ENCODE measurements at places on chromosomes 2 and 18.

- no peak for DNase-seq
Observed at GRCh38 chr18:267380-267687, 513 bp downstream of the THOC1 start.

DNA sequence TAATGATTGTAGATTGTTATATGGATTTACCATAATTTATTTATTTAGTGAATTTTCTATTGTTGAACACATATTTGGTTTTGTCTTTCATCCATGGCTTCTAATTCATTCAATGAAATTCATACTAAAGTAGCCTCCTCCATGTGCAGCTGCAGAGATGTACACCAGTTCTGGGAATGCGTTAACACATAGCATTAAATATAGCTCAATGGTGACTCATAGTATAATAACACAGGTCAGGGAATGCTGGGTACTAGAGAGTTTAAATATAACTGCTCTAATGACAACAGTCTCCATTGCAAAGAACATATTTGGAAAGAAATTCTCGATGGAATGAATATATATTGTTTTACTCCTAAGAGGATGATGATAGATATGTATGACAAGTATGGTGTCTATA lies 1190.2 kb upstream of the NRXN1 start:
- no peak for DNase-seq

- no peak for DNase-seq
Observed at GRCh38 chr2:191746346-191747169, 68.6 kb downstream of the NABP1 start.

- DNase-seq = no peak
Observed at GRCh38 chr2:201759567-201759966, 21.2 kb downstream of the ALS2 start.

GRCh38 chr2:234286118-234286598 lies 210.7 kb downstream of the ARL4C start:
- DNase-seq = no peak

- DNase-seq = no peak
Observed at GRCh38 chr18:66440433-66440832, 163.5 kb downstream of the CDH19 start.

DNA sequence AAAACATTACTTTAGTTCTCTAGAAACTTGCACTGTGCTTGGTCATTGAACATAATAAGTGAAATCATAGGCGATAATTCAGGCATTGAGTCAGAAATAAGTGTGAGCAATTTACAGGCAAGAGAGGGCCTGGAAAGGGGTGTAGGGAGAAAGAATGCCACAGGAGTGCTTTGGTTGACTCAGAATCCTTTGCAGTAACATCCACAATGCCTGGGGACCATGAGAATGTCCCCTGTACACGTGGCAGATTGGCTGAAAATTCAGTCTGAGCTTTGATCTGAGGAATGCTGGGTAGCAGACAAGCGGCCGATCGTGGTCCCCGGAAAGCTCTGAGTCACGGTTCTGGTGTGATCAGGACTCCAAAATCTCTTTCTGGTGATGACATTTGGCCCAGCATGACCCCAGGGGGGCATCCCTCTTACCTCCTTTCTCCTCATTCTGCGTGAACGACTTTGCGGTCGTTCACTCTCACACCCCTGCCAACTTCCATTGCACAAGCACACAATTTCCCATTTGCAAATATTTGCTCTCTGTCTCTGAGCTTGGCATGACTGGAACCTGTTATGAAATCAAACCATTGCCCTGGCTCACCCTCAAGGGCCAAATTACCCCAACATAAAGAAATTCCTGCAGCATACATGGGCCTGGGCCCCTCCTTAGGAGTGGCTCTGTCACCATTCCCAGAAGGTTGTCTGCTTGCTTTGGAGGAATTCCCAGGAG lies 305.0 kb upstream of the EPAS1 start:
- no peak for DNase-seq

DNA sequence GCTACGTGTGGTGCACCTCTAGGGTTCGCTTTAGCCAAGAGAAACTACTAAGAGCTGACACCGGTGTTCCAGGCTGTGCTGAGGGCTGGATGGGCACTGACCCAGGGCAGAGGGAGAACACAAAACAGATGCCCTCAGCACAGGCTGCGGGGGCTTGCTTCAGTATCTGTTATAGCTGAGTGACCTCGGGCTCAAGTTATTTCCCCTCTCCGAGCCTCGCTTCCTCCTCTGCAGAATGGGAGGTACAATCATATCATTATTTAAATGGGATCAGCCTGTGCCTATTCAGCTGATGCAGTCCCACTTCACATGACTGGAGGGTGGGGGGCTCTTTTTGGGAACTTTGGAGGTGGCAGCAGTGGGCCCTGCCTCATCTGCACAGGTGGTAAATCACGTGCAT lies 156.1 kb upstream of the APCDD1 start:
- no peak for DNase-seq

DNA sequence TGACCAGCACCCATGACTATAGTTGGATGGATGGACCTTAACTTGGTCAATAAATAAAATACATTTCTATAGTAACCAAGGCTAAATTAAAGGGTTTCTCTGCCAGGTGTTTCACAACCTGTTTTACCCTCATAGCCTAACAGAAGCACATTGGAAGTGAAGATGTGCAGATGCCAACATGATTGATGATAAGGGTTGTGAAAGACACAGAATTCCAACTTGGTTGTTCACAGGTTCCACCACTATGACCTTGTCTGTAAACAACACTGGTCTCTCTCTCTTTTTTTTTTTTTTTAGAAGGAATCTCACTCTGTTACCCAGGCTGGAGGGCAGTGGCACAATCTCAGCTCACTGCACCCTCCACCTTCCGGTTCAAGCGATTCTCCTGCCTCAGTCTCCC lies 37.5 kb upstream of the PTH2R start:
- no peak for DNase-seq

DNA sequence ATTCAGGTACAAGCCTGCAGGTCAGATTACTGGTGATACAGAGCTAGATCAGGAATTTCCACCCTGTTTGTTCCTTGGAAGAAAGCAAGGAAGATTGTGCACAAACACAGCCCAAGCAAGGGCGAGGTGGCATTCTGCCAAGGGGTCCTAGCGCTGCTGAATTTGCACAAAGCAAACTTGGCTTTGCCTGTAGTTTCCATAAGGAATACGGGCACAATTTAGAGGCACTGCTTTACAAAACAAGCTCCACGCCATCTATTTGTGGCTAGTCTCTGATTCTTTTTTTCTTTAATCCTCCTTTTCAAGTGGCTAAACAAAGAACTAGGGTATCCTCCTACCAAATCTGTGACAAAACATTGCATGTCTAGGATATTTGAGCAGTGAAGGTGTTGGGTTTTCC lies 195.5 kb upstream of the ACVR2A start:
- no peak for DNase-seq

DNA sequence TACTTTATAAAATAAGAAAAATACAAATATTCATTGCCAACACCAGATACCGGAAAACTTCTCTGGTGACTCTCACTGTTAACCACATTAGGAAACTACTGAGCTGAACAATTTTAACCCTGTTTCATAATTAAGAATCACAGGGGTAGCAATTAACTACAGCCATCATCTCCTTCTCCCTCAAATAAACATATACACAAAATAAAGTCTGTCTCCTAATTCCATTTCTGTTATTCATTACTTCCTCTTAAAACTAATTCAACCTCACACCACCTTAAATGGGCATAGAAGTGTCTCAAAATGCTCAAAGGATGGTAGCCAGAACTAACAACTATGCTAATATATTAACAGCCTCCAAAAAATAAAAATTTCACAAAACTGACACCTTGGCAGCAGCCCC lies 60.7 kb downstream of the ACVR1 start:
- no peak for DNase-seq

DNA sequence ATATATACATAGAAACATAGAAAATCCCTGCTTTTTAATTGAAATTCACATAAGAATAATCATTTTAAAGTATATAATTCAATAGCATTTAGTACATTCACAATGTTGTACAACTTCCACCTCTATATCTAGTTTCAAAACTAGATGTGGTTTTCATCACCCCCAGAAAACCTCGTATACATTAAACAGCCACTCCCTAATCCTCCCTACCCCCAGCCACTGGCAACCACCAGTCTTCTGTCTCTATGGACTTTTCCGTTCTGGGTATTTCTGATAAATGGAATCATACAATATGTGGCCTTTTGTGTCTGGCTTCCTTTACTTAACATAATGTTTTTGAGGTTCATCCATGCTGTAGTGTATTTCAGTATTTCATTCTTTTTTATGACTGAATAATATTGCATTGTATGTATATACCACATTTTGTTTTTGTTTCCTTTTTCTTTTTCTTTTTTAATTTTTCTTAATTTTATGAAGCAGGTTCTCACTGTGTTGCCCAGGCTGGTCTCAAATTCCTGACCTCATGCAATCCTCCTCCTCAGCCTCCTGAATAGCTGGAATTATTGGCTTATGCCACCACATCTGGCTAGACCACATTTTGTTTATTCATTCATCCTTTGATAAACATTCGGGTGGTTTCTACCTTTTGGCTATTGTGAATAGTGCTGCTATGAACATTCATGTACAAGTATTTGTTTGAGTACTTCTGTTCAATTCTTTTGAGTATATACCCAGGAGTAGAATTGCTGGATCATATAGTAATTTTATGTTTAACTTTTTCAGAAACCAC lies 50.6 kb upstream of the RNF152 start:
- DNase-seq = no peak

DNA sequence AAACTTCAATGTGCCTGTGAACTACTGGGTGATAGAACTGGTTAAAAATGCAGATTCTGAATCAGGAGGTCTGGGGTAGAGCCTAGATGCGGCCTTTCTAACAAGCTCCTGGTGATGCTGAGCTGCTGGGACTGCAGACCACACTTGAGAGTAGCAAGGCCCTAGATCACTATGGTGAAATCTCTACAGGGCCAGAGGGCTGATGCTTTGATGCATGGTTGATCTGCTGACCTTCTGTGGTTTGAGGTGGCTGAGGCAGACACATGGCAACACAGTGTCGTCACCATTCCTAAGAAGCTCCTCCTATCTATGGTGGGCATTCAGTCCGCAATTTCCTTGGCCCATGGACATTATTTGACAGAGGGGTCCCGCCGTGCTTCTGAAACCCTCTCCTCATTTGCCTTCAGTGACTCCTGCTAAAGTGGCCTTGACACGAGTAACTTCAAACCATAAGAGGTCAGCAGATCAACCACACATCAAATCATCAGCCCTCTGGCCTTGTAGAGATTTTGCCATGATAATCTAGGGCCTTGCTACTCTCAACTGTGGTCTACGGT lies 19.8 kb downstream of the CCDC68 start:
- DNase-seq = no peak

- peak; percentile 82 for DNase-seq
Observed at GRCh38 chr2:23925702-23926289, 1.1 kb downstream of the ATAD2B start.

DNA sequence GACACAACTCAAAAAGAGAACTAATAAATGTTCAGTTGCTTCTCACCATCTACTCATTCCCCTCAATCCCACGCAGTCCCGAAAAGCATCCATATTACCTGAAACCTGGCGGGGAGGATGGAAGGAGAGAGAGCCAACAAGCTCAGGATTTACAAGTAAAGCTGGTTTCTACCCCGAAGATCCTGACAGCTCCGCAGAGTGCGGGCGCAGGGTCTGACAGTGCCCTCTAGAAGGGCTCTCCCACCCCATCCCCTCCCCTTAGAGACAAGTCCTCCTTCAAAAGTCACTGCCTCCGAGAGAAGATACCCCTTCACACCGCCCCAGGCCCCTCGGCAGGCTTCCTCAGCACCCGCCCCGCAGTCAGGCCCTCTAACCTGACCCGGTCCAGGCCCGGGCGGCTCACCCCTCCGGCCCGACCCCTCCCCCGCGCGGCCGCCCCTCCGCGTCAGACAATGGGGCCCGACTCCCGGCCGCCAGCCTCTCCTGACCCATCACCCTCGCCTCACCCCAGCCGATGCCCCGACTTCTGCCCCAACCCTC lies 550 bp downstream of the RAB1A start:
- DNase-seq = peak; percentile 5

DNA sequence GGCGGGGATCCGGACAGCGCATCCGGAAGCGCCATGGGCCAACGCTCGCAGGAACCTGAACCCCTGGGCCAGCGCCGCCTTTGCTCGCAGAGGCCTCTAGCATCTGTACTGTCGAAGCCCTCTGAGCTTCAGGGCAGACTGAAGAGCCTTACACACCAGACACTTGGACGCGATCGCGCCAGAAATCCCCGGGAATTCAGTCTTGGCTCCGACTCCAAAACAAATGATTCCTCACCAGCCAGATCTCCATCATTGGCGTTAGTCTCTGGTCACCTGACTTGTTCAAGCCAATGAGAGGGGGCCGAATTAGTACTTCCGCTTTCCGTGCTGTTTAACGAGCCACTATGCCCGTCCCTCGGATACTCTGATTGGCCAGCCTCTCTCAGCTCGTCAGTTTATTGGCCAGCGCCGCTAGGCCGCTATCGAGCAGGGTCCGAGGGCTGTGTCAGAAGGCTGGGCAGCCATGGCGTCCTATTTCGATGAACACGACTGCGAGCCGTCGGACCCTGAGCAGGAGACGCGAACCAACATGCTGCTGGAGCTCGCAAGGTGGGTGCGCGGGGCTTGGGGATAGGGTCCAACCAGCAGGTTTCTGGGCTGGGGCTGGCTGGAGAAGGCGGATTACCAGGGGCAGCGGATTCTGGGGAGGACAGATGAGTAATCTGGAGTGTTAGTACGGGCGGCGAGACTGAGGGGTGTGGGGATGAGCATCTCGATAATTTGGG lies at the start of gene RNF181:
TSS of gene RNF181 (plus strand) at position 445 of the 725 bp plus-strand sequence. CDS start at position 464, 19 bp downstream.
- peak; percentile 72 for DNase-seq

- no peak for DNase-seq
Observed at GRCh38 chr2:223166215-223166493, 114.2 kb downstream of the KCNE4 start.

DNA sequence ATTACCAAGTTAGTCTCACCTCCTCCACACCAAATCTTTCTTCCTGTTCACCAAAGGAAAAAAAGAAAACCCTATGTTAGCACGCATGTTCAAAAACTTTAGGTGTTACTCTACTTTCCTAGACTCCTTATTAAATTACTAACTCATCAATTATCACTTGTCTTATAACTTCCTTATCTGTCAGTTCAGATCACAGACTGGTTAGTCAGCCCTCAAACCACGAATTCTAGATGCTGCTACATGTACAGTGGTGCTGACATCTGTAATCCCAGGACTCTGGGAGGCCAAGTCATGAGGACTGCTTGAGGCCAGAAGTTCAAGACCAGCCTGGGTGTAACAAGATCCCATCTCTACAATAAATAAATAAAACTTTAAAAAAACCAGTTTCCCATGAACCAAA lies 3.5 kb downstream of the YWHAQ start:
- DNase-seq = no peak

GRCh38 chr2:227674485-227674884 lies 7.9 kb downstream of the SCYGR5 start:
- DNase-seq = no peak
